ENCODE measurements at places on chromosomes 5 and 9.

DNA sequence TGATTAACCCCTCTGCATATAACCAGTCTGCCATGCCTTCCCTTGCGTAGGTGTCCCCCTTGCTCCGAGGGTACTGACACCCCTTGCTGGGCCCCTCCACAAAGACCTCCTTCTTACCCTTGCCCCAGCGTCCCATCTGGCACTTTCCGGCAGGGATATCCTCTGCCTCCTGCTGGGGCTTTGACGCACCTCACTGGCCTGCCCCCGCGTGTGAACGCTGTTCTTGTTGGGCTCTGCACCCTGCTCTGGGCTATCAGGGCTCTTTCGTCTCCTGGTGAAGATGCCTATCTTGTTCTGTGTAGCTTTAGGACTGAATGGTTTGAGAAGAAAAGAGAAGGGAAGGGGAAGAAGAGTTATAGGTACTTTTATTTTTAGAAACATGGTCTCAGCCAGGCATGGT lies 53.0 kb downstream of the SUB1 start:
- no peak for DNase-seq

DNA sequence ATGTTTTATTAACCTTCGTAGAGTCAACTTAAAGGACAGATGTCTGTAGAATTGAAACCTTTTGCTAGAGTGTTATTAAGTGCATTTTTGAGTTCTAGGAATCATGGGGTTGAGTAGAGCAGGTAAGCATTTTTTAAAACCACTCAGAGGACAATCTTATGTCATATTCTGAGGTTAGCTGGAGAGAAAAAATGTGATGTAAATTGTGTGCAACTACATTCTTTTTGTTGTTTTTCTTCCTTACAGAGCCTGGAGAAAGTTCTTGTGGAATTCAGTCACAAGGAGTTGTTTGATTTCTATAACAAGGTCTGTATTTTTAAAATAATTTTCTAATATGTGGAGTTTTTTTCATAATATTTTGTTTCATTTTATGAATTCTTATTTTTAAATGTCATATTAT lies 206.4 kb downstream of the COMMD10 start:
- DNase-seq, result no peak

- no peak for DNase-seq
Observed at GRCh38 chr5:179154991-179155955, 95.1 kb downstream of the ZNF354C start.

DNA sequence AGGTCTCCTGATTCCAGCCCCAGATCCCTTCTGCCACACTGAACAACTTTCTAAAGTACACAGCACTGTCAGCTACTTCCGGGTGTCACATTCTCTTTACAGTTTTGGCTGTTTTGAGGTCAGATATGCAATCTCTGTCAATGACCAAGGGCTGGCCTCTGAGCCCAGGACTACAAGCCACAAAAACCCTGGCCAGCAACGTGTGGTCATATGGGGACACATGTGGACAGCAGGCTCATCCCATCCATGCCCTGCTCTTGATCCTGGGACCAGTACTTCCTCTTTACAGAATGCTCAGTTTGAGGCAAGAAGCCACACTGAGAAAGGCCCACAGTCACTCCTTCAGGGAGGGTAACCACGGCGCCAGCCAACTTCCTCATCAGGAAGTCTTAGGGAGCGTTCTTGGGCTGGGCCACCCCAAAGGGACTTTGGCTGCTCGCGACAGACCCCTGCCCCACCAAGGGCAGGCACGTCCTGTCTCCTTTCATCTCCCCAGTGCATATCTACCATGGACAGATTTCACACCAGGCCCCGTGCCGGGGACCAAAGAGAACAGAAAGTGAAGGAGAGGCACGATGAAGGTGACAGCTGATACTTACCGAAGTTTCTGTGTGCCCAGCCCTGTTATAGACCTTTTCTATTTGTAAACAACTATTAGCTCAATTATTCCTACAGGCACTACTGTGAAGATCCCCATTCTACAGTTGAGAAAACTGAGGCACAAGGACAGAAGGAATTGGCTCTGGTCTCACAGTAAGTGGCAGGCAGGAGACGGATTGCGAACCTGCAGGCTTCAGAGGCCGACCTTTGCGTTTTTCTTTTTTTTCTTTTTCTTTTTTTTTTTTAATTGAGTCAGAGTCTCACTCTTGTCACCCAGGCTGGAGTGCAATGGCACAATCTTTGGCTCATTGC lies 37.3 kb downstream of the STK10 start:
- peak; percentile 80 for DNase-seq

GRCh38 chr9:133306242-133307204 lies 29.5 kb downstream of the SURF6 start:
- no peak for DNase-seq

DNA sequence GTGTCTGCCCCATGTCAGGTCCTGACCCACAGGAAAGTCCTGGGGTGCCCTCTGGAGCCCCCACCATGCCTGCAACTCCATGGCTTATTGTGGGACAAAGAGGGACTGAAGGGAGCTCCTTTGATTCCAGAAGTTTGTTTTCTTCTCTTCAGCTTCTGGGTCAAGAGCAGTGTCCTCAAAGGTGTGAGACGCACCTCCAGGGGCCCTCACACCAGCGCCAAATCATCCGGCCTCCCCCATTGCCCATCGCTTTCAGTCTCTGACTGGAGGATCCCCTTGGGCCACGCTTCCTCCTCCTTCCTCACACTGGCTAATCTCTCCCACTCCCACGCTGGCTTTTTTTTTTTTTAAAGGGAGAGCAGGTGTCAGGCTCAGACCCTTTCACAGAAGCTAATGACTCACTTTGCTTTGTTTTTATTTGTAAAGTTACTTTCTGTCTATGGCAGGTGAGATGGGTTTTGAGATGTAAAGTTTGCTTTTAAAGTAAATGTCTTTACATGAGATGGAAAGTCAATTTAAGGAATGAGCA lies 16.7 kb downstream of the CDHR2 start:
- DNase-seq, result no peak

- DNase-seq, result no peak
Observed at GRCh38 chr5:71740015-71740753, 21.1 kb downstream of the CARTPT start.

- DNase-seq, result no peak
Observed at GRCh38 chr5:139543423-139543991, 17.6 kb upstream of the UBE2D2 start.

- DNase-seq, result no peak
Observed at GRCh38 chr9:72743836-72744235, 209.0 kb downstream of the ALDH1A1 start.

- DNase-seq, result peak; percentile 23
Observed at GRCh38 chr5:81787474-81788242, 36.8 kb upstream of the SSBP2 start.

DNA sequence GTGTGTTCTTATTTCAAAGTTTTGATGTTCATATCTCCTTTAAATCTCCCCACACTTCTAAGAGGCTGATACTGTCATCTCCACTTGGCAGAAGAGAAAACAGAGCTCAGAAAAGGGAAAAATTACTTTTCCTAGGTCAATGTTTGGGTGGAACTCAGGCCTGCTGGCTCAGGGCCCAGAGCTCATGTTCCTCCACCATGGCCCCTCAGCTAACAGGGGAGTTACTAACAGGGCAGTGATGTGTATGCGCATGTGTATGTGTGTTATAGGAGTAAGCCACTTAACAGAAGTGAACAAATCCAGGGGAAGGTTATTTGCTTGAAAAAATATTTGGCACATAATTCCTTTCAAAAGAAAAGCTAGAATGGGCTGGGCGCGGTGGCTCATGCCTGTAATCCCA lies 2.5 kb downstream of the C1QTNF2 start:
- no peak for DNase-seq

DNA sequence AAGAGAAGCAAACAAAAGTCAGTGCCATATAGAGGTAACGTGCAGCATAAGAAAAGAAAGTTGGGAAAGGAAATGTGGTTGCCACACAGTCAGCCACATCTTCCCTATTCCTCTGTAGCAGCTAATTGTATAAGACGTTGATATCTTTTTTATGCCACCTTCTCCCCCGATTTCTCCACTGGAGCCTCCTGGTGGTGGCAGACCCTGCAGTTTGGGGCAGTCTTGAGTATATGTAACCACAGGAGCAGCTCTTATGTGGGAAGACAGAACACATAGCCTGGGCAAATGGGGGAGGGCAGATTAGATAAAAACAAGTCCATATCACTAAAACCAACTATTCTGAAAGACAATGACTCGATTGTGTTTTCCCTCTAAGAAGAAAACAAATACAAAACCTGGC lies 99.7 kb downstream of the PLCXD3 start:
- DNase-seq, result no peak

DNA sequence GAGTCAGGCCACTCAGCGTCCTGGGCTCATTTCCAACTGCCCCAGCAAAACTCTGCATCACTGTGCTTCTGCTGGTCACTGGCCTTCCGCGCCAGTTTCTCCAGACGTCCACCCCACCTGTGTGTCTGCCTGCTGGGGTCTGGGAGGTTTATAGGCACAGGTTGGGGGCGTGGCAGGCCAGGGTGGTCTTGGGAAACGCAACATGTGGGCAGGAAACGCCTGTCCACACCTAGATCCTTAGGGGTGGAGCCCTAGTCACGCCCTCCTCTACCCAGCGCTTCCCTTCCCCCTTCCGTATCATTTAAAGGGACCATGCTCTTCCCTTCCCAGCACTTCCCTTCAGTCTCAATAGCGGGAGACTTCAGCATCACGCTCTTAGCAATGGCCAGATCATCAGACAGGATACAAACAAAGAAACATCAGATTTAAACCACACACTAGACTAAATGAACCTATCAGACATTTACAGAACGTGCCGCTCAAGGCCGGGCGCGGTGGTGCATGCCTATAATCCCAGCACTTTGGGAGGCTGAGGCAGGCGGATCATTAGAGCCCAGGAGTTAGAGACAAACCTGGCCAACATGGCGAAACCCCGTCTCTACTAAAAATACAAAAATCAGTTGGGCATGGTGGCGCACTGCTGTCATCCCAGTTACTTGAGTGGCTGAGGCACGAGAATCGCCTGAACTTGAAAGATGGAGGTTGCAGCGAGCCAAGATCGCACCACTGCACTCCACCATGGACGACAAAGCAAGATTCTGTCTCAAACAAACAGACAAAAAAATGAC lies 11.8 kb upstream of the BTNL9 start:
- no peak for DNase-seq

DNA sequence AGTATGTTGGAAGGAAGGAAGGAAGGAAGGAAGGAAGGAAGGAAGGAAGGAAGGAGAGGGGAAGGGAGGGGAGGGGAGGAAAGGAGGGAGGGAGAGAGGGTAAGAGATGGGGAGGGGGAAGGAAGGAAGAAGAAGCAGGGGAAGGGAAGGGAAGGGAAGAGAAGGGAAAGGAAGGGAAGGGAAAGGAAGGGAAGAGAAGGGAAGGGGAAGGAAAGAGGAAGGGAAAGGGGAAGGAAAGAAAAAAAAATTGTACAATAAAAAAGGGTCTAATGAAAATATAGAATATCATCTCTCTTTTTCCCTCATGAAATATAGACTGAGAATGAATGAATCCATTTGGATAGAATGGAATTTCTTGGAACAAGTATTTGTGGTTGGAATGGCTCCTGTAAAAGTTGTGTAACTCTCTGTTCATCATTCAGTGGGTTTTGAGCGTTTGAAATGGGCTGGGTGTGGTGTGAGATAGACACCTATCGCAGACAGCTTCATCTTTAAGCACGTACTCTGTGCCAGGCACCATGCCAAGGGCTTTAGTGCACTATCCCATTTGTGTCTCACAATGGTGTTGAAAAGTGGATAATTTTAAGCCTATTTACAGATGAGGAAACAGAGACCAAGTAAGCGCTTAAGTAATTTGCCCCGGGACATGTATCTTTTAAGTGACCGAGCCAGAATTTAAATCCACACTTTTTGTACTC lies 11.6 kb upstream of the PAPPA start:
- DNase-seq, result no peak

DNA sequence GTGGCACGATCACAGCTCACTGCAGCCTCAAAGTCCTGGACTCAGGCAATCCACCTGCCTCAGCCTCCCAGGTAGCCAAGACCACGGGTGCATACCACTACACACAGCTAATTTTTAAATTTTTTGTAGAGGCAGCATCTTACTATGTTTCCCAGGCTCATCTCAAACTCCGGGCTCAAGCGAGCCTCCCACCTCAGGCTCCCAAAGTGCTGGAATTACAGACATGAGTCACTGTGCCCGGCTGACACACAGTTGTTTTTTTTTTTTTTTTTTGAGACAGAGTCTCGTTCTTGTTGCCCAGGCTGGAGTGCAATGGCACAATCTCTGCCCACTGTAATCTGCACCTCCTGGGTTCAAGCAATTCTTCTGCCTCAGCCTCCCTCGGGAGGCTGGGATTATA lies 70.1 kb upstream of the CNOT6 start:
- no peak for DNase-seq

DNA sequence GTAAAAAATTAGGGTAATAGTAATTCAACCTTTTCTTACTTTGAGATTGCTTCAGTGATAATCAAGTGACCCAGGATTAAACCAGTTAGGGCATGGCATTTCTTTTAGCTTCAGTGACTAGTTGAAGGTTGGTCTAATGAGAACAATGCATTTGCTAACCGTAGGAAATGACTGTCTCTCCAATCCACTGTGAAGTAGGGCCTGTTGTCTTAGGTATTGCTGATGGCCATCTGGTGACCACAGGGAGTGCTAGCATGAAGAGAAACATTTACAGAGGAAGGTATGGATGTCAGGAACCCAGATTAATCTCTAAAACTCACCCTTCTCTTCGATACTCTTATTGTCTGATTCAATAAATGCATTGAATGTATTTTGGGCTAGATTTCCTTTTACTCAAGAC lies 535.9 kb upstream of the SEMA6A start:
- no peak for DNase-seq

- DNase-seq, result no peak
Observed at GRCh38 chr9:3403315-3403714, 122.5 kb downstream of the RFX3 start.

- DNase-seq, result no peak
Observed at GRCh38 chr9:21904776-21905175, 89.4 kb downstream of the CDKN2A start.

GRCh38 chr5:155676967-155677366 lies 650.0 kb upstream of the SGCD start:
- DNase-seq, result no peak

GRCh38 chr5:119966028-119966427 lies 336.7 kb downstream of the FAM170A start:
- DNase-seq, result no peak

DNA sequence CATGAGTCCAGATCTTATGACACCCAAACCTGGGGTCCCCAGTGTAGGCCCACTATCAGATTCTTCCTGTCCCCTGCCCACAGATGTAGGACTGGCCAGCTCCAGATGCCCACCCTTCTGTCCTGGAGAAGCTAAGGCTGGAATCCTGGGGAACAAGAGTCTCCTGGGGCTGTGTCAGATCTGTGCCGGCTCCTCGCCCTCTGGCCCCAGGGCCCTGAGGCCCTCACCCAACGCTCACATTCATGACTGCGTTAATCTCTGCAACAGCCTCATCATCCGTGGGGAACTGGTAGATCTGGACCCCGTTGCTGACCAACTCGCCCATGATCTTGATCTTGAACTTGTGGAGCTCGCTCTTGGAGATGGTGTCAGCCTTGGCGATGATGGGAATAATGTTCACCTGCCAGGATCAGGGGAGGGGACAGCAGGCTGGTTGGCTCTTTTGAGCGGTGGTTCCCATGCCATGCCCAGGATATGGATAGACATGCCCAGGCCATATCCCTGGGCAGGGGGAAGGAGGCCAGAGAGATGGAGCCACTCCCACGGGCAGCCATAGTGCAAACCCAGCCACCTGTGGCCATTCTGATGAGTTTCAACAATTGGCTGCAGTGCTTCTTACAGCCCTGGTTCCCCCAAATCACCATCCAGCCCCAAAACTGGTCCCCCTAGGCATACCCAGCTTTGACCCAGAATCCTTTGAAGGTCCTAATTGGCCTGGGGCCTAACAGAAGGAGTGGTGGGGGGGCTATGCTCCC lies 14.6 kb downstream of the SEPTIN8 start:
- no peak for DNase-seq

Data from GDM1 (cell line).